Ovary (tissue), 10 donors: ENCODE measurements at places on chromosomes 3 and 15.

DNA sequence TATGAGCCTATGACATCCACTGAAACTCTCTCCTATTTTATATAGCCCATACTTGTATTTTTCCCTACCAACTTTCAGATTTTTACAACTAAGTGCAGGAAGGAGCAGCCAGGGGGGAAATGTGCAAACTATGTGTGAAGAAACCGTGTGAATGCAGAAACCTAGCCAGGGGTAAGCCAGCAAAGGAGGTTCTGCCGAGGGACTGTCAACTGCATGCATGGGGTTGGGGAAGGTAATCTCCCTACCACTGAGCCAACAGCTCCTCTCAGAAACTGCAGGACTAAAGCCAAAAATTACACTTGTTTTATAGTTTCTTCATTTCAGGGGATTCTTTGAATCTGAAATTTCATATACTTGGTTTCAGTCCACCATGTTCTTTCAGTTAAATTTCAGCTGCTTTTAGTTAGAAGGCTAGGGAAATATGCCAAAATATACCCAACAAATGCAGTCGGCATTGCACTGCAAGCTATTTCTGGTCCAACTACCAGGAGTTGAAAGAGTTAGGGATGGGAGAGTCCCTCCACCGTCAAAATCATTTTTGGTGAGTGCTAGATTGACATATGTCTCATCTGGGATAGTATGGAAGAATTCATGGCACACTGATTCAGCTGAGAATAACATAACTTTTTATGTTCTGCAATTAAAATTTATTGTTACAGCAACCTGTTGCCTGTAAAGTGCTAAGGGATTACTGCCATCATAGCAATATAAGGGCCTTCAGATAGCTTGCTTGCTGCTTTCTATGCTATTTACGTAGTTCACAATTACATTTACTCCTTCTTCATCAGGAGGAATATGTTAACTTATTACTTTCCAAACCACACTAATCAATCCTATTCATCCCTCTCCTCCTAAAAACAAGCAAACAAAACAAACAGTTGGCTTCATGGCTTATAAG lies 904.2 kb downstream of the ROBO1 start:
- no peak for DNase-seq

DNA sequence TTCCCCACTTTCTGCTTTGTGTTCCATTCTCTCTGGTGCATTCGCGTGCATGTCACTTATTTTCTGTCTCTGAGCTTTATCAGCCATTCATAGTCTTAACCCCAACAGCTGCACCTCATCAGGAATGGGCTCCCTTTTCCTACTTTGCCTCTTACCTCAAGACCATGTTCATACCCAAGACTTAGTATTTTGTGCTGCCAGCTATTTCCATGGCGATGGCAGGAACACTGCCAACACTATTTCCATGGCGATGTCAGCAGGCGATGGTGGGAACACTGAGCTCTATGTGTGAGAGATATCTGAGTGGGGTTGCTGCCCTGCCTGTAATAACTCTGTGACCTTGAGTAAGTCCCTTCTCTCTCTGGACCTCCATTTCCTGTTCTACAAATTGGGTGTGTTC lies 5.5 kb downstream of the ZNF35 start:
- DNase-seq, result no peak

DNA sequence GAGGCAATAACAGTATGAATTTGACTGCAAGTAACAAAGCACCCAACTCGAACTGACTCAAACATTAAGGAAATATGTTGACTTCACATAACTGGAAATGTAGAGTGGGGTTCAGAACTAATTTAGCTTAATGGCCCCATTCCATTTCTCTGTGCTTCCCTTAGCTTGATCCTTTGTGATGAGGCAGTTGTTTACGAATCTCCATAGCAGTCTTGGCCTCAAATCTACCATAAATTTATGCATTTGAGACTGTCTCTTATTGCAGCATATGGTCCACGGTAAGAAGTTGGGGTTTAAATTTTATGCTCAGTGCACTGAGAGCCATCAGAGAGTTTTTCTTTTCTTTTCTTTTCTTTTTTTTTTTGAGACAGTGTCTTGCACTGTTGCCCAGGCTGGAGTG lies 148.7 kb upstream of the POU1F1 start:
- DNase-seq, result no peak

- DNase-seq, result no peak
These were observed 55.2 kb downstream of the ITPR1 start for GRCh38 chr3:4548356-4548755.

DNA sequence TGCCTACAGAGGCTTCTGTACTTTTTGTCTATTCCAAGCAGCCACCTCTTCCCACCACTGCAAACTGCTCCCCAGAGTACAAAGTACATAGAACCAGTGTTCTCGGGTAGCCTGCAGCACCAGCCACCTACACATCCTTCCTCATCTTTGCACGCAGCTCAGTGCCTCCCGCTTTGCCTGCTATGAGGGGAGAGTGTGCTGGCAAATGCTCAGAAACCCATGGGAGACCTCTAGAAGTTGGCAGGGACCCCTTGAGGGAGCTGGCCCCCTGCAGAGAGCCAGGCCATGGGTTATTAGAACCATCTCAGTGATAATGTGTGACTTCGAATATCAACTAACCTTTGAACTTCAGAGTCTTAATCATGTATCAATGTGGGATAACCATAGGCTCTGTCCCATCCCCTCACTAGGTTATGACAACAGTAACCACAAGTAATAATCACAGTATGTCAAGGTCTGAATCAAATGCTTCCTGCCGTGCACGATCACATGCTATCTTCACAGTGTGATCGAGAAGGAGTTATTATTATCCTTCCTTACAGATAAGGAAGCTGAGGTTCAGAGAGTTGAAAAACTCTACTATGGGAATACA lies 22.8 kb upstream of the SMAD3 start:
- no peak for DNase-seq

GRCh38 chr3:30604558-30604957 lies 1.8 kb upstream of the TGFBR2 start:
- DNase-seq, result no peak
